ENCODE measurements at places on chromosomes 2 and 18. TPM values are rescaled to one million over a fixed set of nuclear protein-coding genes. Genes with fewer than 3 reads are reported as not detected.

The SPC25 gene
- 0.22 TPM for total RNA-seq

The RNU2-63P gene
- total RNA-seq: 8.9 TPM

The TMEM150A gene
- total RNA-seq: 23.1 TPM

The ZNG1B gene
- total RNA-seq: 46.8 TPM

The COPS9 gene
- 48.7 TPM for total RNA-seq

The MBP gene
- total RNA-seq: 192 TPM

The BMPR2 gene
- total RNA-seq: 24.6 TPM

The TNFAIP6 gene
- total RNA-seq: not detected

The GKN1 gene
- total RNA-seq: not detected

The C2orf92 gene
- total RNA-seq: 23.1 TPM

The IL1R2 gene
- not detected for total RNA-seq

The RTP5 gene
- not detected for total RNA-seq

The TMEM127 gene
- 48.0 TPM for total RNA-seq

The OR6B2 gene
- not detected for total RNA-seq

The NEB gene
- total RNA-seq: 5.1 TPM

The EEF1B2 gene
- total RNA-seq: 813 TPM

The NT5DC4 gene
- 10.3 TPM for total RNA-seq

The LRRTM4 gene
- not detected for total RNA-seq

The PPIL3 gene
- total RNA-seq: 55.5 TPM

The KIAA2012 gene
- not detected for total RNA-seq

The ZNF513 gene
- 29.0 TPM for total RNA-seq

The GPR39 gene
- total RNA-seq: not detected

The MC5R gene
- total RNA-seq: not detected

The CHRNG gene
- total RNA-seq: not detected

The TMEFF2 gene
- total RNA-seq: not detected

The VAMP5 gene
- total RNA-seq: 16.9 TPM

The CRYGC gene
- total RNA-seq: not detected

The NGEF gene
- not detected for total RNA-seq

The CD207 gene
- not detected for total RNA-seq

The CCDC195 gene
- not detected for total RNA-seq

The SCN3A gene
- total RNA-seq: 6.0 TPM

The FIGN gene
- not detected for total RNA-seq

The CCDC142 gene
- 69.3 TPM for total RNA-seq

The MROH2A gene
- total RNA-seq: not detected

The ZNF804A gene
- 2.4 TPM for total RNA-seq

The RAD51AP2 gene
- total RNA-seq: not detected

The SLC5A7 gene
- total RNA-seq: not detected

The ZNF385B gene
- not detected for total RNA-seq

The CLEC4F gene
- total RNA-seq: not detected

The WDR7 gene
- 48.0 TPM for total RNA-seq

The HK2 gene
- total RNA-seq: 5.0 TPM

The RTTN gene
- total RNA-seq: 37.7 TPM

The DAW1 gene
- not detected for total RNA-seq

Data from B cell (primary cell).